Activated CD8-positive, alpha-beta memory T cell treated with anti-CD3 and anti-CD28 coated beads for 24 hours (primary cell): ENCODE measurements at places on chromosomes 1 and 21.

DNA sequence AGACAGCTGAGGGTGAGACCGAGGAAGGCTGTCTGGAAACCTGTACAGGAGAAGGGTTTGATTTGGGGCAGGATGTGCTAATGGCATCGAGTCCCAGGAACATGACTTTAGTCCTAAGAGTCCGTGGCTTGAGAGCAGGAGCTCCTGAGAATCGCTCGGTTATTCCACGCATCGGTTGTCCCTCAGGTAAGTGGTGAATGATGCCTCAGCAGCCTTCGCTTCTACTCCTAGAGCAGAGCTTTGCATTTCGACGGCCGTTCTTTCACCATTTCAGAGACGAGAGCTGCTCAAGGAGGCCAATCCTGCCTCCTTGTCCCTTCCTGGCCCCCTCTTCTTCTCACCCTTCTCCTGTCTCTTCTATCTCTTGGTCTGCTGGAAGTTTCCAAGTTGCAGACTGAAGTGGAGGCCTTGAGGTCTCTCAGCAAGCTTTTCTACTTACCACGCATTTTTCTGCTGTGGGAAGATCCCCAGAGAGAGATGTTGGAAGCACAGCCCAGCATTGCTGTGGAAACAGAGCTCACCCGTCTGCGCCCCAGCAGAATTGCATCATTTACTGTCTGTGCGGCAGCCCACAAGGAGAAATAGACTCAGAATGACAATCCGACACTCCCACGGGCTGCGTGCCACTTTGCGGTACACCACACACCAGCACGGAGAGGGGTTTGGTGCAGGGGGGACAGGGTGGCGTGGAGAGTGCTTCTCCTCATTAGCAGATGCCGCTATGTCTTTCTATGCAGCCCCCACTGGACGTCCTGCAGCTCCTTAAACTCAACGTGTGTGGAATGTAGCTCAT is 270.7 kb upstream of the C1orf174 start:
- no peak for DNase-seq

DNA sequence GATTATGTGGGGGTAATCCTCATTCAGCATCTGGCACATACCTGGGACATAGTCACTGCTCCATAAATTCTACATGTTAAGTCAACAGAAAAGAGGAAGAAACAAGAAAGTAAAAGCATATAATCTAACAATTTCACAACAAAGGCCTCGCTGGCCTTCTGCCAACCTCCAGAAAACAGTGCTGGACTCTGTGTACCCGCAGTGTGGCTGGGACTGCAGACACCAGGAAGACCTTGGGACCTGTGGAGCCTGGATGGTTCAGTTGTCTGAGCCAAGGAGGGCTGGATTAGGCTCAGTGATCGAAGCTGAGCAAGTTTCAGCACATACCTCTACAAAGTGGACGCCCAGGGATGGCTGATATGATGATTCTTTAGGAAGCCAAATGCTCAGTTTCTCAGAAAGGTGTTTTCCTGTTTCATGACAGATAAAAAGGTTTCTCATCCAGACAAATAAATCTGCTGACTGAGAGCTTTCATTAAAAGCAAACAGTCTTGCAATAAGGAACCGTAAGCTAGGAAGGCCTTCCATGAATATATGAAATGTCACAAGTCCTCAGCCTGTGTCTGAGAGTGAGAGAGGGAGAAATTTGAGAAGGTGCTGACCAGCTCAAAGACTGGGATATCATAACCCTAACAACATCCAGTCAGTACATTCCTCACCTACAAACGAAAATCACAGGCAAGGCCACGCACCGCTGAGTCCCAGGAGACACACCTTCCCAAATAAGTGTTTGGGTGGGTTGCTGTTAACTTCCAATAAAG is 48.4 kb downstream of the CAPZB start:
- DNase-seq, result no peak

- no peak for DNase-seq
Observed at GRCh38 chr1:91862120-91862519, 23.8 kb downstream of the TGFBR3 start.

DNA sequence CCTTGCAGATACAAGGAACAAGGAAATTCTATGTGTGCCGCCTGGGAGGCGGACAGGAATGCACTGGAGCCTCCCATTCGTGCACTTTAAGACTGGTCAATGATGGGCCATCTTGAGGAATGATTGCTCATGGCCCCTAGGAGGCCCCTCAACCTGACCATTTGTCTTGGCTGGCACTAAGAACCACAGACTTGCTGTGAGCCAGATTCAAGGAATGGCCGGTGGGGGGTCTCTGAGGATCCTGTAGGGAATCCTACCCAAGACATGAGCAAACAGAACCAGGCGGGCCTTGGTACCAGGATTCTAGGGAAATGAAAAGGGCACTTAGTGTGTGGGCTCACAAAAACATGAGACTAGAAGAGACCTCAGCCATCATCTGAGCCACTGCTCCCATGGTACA is 28.1 kb upstream of the GOLT1A start:
- DNase-seq, result no peak

DNA sequence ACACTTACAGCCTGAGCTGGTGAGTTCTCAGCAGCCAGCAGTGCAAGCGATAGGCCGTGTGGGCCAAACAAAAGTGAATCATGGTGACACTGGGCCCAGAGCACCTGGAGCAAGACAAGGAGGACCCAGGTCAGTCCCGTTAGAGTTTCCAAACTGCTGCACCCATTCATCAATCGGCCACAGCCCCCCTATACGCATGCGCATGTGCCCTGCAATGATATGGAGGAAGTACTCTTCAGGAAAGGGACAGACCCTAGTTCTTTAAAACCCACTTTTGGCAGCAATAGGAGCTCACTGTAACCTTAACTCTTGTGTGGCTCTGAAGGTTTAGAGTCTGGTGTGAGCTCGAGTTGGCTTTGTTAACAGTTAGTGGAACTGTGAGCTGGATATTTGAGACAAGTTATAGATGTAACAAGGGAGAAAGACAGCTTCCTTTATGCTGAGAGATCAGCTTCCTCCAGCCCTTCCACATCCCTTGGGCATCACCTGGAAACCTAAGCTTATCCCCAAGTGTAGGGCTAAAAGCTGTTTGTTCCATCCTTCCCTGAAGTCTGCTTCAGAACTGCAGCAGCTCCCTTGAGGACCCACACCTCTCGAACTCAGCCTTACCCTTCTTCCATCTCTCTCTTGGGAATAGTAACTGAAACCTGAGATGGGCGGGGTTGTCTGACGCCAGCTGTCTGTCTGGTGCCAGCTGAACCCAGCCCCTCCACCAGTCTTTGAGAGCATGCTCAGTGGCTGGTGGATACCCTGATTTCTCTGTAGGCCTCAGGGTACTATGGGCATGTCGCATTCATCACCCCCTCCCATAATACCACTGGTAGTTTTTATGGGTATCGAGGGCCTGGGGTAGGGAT is 17.7 kb downstream of the NMNAT1 start:
- no peak for DNase-seq

GRCh38 chr1:83996621-83997020 is 2.3 kb downstream of the TTLL7 start:
- no peak for DNase-seq

GRCh38 chr1:209674957-209675564 is at the start of gene G0S2:
G0S2 (plus strand) TSS chr1:209675412; CDS start chr1:209675685, 273 bp downstream.
- DNase-seq, result peak; percentile 76

- no peak for DNase-seq
Observed at GRCh38 chr21:21177353-21177986, 179.3 kb downstream of the NCAM2 start.

DNA sequence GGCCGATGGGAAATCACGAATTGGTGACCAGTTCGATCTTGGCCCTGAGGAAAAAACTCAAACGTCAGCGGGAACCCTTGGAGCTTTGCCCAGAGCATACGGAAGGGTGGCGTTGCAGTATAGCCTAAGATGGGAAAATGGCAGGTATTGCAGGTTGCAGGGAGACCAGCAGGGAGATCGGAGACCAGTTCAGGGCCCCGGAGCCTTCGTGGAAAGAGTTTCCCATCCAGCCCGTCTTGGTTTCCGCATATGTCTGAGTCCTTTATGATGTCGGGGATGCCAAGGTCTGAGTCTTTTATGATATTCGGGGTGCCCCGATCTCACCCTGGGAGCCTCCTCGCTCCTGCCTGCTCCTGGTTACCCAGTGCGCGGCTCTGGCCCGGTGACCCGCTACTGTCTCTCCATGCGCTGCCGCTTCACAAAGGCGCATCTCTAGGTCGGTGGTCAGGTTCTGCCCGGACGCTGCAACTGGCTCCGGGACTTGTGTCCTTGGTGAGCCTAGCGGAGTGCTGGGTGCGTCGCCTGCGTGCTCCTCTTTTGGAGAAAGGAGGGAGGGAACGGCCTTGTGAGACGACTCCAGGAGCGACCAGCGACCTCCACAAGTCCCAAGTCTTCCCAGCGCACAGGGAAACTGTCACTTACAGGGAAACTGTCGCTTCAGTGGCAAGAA is 94.2 kb downstream of the PRKAB2 start:
- no peak for DNase-seq

DNA sequence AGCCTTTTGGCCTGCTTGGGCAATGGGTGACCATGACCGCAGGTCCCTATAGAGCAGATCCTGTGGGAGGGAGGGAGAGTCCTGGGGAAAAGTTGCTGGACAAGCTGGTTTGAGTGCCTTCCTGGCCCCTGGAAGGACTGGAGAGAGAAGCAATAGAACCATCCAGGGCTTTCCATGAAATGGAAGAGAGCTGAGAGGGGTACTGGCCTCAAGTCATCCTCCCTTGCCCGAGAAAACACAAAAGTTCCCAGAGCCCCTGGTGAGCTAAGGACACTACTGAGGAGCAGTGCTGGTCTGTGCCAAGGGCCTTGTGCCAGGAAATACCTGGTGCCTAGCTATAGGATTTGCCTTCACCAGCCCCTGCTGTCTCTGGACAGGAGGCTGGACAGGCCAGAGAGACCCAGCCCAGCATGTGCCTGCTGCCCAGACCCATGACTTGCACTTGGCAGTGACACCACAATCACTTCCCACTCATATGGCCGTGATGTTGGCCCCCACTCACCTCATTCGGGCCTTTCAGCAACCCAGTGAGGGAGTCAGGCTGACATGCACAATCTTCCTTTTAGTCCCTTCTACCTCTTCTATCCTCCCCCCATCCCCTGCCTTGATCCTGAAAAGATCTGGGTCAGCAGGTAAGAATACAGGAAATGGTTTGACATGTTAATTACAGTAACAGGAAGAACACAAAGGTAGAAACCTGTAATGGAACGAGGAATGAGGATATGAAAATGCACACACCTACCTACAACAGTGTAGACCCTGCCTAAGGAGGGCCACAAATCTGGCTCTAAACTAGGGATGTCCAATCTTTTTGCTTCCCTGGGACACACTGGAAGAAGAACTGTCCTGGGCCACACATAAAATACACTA is 7.0 kb downstream of the SH3BP5L start:
- DNase-seq, result peak; percentile 53

GRCh38 chr1:158112994-158113758 is 67.5 kb upstream of the CD1D start:
- peak; percentile 77 for DNase-seq

GRCh38 chr21:25925936-25926335 is 191.2 kb downstream of the GABPA start:
- no peak for DNase-seq

DNA sequence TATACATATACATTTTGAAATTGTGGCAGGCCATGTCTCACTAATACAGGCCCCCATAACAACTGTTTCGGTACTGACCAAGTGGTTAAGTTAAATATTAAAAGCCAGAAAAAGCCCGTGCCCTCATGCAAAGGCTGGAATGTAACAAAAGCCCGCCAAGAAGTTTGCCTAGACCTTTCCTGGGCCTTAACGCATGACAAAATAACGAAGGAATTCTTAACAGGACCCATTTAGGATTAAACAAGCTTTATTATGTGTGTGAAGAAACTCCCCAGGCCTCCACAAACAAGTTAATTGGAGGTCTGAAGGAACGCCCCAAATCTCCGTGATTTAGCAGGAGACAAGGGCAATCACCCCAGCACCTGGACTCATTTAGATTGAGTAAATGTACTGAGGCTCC is 42.4 kb downstream of the TNFSF4 start:
- no peak for DNase-seq

- DNase-seq, result no peak
Observed at GRCh38 chr1:198564716-198565115, 24.2 kb upstream of the ATP6V1G3 start.

DNA sequence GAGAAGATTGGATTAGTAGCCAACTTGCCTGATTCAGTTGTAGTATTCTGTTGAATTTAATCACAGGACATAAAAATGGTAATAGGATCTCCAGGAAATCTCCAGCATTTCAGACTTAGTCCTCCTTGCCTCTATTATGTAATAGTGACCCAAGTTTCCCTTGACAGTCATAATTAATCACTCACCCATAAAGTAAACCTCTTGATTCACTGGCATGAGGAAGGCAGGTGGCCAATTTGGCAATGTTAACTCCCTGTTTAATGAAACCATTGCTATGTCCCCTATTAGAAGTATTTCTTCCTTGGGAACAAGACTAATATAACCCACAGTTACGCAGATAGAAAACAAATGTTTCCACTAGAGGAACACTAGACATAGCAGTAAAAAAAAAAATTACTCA is 604.8 kb upstream of the CXADR start:
- no peak for DNase-seq

- no peak for DNase-seq
Observed at GRCh38 chr1:160451859-160452232, 51.5 kb downstream of the VANGL2 start.

DNA sequence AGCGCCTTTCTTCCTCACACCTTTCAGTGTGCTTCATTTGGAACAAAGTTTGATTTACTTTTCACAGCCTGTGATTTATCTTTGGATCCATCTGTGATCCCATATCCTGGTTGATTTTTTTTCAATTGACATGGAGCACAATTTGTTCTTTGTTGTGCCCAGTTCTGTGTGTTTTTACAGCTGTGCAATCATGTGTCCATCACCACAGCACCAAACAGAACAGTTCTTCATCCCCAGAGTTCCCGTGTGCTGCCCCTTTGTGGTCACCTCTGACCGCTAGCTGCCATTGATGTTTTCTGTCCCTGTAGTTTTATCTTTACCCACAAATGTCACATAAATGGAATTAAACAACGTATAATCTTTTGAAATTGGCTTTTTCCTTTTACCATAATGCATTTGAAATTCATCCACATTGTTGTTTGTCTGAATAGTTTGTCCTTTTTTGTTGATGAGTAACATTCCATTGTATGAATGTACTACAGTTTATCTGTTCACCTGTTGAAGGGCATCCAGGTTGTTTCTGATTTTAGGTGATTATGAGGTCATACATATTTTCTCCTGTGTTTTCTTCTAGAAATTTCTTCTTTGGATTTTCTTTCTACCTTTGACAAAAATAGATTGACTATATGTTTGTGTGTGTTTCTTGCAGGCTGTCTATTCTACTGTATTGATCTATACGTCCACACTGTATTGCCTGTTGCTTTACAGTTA is 17.4 kb downstream of the MIGA1 start:
- no peak for DNase-seq

DNA sequence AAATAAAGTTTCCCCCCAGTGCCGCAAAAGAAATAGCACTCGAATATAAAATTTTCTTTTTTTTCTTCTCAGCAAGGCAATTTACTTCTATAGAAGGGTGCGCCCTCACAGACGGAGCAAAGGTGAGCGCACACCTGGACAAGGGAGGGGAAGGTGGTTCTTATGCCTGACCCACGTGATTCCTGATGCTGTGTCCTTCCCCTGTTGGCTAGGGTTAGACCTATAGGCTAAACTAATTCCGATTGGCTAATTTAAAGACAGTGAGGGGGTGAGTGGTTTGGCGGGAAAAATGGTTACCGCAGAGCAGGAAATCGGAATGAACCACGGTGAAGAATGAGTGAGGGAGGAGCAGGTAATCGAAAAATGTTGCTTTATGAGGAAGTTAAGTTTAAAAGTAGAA is 607 bp upstream of the FAAH start:
- no peak for DNase-seq

GRCh38 chr1:200866521-200866920 is 6.3 kb upstream of the GPR25 start:
- DNase-seq, result peak; percentile 73

- no peak for DNase-seq
Observed at GRCh38 chr1:213162862-213163261, 111.8 kb downstream of the RPS6KC1 start.

- peak; percentile 45 for DNase-seq
Observed at GRCh38 chr1:205374210-205375078, 17.7 kb upstream of the KLHDC8A start.
